RPMI7951 (cell line): ENCODE measurements at places on chromosomes 5 and 9. TPM values are rescaled to one million over a fixed set of nuclear protein-coding genes. Genes with fewer than 3 reads are reported as not detected.

GRCh38 chr9:71120501-71121247, 747 bp downstream of the TRPM3 start:
- DNase-seq, result no peak

Gene TRIM36
- 2.4 and 3.5 TPM in 2 replicates for total RNA-seq

GRCh38 chr5:142531977-142532780, 153.7 kb downstream of the FGF1 start:
- no peak for DNase-seq

DNA sequence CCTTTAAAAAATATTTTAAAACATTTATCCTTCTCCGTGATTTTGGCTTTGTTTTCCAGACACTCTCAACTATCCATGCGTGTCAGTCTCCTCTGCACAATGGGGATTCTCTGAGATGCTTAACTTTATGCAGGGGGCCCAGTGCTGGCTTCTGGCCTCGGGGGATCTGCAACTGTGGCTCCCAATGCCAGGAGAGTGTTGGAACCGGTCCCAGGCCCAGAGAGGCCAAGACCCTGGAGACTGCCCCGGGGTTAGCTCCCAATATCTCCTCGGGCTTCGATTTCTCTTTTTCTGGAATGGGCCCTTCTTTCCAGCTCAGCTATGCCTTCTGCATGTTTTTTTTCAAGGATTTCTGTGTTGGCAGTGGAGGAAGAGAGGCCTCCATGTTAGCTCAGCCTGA, 20.1 kb upstream of the SARDH start:
- DNase-seq, result no peak

- no peak for DNase-seq
Measured at GRCh38 chr9:3246241-3246640, 279.6 kb downstream of the RFX3 start.

GRCh38 chr5:123358751-123359150, 64.5 kb downstream of the CEP120 start:
- DNase-seq, result no peak

DNA sequence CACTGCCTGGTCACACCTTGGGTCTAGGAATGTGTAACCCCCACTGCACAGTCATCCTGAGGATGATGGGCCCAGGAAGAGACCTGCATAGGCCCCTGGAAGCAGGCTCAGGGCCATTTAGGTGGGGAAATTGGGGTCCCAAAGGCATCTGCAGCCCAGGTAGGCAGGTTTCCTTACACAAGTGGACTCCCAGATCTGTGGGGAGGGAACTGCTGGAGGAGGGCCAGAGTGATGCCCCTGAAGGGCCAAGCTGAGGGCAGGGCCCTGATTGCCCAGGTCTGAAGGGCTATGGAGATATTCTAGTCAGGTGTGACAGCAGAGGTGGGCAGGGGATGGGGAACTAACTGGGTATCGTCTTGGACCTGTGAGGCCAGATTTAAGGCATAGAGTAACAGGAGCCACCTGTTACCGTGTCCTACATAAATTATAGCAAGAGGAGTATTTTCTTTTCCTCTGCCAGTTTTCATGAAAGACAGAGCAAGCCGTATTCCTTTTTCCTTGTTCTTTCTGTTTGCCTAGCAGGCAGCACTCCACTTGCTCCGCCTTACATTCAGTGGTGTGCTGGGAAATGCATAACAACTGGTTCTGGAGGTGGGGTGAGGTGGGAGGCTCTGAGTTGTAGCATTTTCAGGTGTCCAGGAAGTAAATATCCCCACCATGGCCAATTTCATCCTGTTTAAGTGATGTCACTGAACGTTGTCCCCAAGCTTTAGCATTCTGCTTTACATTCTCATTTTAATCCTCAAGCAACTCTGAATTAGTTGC, 41.3 kb downstream of the PPARGC1B start:
- no peak for DNase-seq

Gene C5orf58
- total RNA-seq, result 0.68 TPM in 1 of 2 replicates, not detected in the other

GRCh38 chr9:121709798-121710197, 58.4 kb downstream of the DAB2IP start:
- DNase-seq, result no peak

DNA sequence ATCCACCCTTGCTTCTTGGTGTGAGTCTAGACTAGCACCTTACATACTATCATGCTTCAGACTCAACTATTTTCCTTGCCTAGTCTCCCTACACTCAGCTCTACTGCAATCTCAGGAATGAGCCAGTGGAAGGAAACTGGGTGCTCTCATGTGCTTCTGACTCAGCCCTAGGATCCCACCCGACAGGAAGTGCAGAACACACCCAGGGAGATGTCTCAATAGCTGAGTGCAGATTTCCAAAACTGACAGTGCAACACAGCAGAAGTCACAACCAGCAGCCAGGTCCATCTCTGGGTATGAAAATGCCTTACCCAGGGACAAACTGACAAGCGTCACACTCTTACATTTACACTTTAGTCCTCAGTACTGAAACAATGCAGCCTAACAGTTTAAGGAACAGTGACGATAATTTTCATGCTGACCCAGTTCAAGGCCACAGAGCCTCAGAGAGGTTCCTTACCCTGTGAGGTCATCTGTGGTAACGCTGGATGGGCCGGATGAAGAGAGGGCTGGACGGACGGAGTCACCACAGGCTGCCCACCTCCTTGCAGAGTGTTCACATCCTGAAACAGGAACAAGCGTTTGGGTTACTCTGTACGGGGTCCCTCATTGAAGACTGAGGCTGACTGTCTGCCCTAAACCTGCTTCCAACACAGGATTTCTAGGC, 33.0 kb downstream of the FKBP15 start:
- DNase-seq, result peak; percentile 85

Gene CCDC183
- total RNA-seq, result not detected in 2 replicates
